ENCODE measurements at places on chromosomes 16 and 17.

DNA sequence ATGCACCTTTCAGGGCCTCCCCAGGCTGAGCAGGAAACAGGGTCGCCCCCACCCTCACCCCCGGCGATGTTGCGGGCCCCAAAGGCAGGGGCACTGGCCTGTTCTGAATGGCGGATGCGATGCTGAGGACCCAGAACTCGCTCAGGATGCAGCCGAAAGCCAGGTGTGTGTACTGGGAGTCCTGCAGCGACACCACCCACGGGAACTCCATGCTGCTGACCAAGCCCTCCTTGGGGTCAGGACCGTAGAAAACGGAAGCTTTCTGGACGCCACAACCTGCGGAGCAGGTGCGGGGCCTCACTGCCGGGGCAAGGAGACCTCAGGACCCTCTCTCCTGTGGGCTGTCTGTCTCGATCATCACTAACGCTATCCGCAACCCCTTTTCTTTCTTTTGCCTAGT, 4.0 kb downstream of the PRSS54 start:
- no peaks in the 10 kb centered on the region for H3K27me3 ChIP-seq
- no peak overlapping the region for H3K4me3 ChIP-seq
- H3K27ac ChIP-seq = no peak overlapping the region
- no peak for DNase-seq
- no peaks in the 10 kb centered on the region for H3K36me3 ChIP-seq
- H3K4me1 ChIP-seq = no peaks in the 10 kb centered on the region

DNA sequence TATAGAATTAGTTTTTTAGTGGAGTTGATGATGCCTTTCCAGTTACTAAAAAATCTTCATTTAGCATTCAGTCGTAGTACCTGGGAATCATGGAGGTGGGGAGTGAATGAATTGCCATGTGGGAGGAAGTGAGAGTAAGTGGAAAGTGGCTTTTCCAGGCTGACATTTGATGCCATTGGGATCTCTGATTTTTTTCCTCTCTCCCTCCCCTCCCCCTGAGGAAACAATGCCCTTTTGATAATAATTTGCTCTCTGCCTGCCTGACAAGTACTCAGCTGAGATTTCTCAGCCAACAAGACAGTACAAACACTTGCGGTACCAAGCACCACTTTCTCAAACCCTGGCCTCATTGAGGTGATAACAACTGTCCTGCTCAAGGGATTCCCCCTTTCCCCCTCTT, 2.2 kb downstream of the UBE2Z start:
- peaks cover 36% of the 10 kb centered on the region for H3K4me1 ChIP-seq
- no peak for DNase-seq
- H3K36me3 ChIP-seq = no peaks in the 10 kb centered on the region
- no peak overlapping the region for H3K4me3 ChIP-seq
- no peak overlapping the region for H3K27ac ChIP-seq

DNA sequence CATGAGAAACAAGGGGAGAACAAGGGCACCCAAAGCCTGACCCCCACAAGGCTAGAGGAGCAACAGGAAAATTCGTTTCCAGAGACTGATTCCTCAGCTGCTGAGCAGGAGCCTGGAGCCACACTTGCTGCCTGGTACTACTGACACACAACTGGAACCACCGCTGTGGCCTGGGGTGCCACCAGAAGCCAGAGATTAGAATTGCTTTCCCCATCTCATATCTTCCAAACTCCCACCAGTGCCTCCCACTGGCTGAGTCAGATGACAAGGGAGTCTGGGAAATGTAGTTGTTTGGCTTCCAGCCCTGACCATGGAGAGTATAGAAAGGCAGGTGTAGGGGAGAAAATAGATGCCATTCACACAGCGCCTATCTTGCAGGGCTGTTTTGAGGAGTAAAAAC, 4.1 kb upstream of the TMEM11 start:
- H3K36me3 ChIP-seq = peaks cover 4% of the 10 kb centered on the region
- H3K27ac ChIP-seq = no peak overlapping the region
- peaks cover 13% of the 10 kb centered on the region for H3K4me1 ChIP-seq

GRCh38 chr16:4018391-4018790, 97.9 kb downstream of the ADCY9 start:
- H3K4me1 ChIP-seq = no peaks in the 10 kb centered on the region
- no peaks in the 10 kb centered on the region for H3K36me3 ChIP-seq
- no peak overlapping the region for H3K4me3 ChIP-seq
- no peak overlapping the region for H3K27ac ChIP-seq
- no peak for DNase-seq

GRCh38 chr17:77723071-77723908, 235.2 kb upstream of the TNRC6C start:
- no peak overlapping the region for H3K4me3 ChIP-seq
- DNase-seq = no peak
- no peaks in the 10 kb centered on the region for H3K36me3 ChIP-seq
- peaks cover 31% of the 10 kb centered on the region for H3K27me3 ChIP-seq

DNA sequence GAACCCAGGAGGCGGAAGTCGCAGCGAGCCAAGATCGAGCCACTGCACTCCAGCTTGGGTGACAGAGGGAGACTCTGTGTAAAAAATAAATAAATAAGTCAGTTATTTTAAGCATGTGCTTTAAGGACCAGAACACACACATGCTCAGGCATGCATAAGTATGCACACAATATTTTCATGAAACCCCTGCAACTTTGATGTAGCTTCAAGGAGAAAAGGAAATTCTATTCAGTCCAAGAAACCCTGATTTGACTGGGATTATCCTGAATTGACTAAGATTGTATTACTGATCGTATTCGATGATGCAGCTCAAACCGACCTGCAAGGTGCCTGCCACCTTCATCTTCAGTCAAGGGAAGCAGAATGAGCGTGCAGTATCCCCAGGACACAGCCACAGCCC, 841 bp downstream of the TEKT5 start:
- no peak for DNase-seq
- peaks cover 4% of the 10 kb centered on the region for H3K27me3 ChIP-seq
- H3K4me1 ChIP-seq = no peaks in the 10 kb centered on the region
- no peaks in the 10 kb centered on the region for H3K36me3 ChIP-seq
- H3K4me3 ChIP-seq = no peak overlapping the region

DNA sequence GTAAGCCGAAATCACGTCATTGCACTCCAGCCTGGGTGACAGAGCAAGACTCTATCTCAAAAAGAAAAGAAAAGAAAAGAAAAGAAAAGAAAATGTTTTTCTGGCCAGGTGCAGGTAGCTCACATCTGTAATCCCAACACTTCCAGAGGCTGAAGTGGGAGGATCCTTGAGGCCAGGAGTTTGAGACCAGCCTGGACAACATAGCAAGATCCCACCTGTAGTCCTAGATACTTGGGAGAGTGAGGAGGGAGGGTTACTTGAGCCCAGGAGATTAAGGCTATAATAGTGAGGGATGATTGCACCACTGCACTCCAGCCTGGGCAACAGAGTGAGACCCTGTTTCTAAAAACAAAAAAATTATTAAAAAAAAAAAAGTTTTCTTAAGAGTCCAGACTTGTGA, 2.5 kb upstream of the ATP5MC1 start:
- no peaks in the 10 kb centered on the region for H3K27me3 ChIP-seq
- H3K27ac ChIP-seq = no peak overlapping the region
- peaks cover 23% of the 10 kb centered on the region for H3K4me1 ChIP-seq

DNA sequence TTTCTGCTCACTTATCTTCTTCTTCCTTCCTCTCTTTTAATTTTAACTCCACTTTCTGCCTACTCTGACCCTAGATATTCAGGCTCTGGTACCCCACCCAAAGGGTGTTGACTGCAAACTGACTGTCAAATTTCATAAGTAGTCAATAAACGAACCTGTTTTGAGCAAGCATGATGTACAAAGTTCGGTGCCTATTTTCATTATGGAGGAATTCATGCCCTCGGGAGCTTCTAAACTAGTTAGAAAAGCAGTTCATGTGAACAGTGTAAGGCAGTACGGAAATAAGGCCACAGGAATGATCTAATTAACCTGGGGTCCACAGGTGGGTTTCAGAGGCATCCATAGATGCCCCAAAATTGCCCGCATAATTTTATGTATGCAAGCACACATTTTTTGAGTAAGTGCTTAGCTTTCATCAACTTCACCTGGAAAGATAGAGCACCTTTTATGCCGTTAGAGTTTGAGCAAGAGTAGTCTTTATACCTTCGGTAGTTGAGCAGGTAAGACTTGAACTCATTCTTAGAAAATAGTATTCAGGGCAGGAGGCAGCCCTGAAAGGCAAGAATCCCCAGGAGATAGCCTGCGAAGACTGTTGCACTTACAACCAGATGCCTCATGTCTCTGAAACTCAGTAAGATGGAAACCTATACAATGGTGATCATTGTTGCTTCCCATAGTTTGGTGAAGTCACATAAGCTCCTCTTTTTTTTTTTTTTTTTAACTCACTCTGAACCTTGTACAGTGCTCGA, 36.6 kb upstream of the TBX2 start:
- H3K4me3 ChIP-seq = no peak overlapping the region
- no peaks in the 10 kb centered on the region for H3K4me1 ChIP-seq
- no peaks in the 10 kb centered on the region for H3K36me3 ChIP-seq

DNA sequence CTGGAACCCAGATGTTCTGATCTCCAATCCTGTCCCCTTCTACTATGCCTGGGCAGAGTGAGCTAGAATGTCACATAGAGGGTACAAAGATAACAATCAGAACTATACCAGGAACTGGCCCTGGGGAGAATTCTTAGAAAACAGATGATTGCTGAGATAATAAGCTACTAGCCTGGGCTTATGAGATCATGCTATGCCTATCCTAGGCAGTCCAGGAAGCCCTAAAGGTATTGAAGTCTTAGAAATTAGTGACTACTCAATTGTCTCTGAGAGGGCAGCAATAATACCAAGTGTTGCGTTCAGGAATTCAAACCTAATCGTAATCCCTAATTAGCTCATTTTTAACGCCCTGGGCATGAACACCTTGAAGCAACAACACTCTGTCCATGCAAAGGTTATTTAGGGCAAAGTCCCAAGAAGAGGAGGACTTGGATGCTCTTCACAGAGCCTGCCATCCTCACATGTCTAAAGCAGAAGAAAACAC, 77.1 kb downstream of the MMD start:
- H3K36me3 ChIP-seq = no peaks in the 10 kb centered on the region
- peaks cover 18% of the 10 kb centered on the region for H3K27me3 ChIP-seq
- no peak overlapping the region for H3K27ac ChIP-seq
- no peak for DNase-seq
- no peak overlapping the region for H3K4me3 ChIP-seq

DNA sequence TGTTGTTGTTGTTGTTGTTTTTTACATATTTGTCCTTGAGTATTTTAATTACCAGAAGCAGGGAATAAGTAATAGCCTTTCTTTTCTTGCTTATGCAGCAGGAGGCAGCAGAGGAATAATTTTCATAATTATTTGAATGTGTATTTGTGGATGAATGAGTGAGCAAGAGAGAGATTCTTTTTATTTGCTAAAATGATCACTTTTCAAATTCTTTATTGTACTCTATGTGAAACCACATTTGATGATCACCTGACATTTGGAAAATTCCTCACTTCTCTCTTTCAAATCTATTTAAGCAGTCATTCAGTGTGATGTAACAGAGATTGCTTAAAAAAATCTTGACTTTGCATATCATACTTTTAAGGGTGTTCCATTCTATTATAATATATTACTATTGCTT, 223.6 kb downstream of the BCAS3 start:
- H3K36me3 ChIP-seq = no peaks in the 10 kb centered on the region
- no peaks in the 10 kb centered on the region for H3K4me1 ChIP-seq
- no peak overlapping the region for H3K27ac ChIP-seq

DNA sequence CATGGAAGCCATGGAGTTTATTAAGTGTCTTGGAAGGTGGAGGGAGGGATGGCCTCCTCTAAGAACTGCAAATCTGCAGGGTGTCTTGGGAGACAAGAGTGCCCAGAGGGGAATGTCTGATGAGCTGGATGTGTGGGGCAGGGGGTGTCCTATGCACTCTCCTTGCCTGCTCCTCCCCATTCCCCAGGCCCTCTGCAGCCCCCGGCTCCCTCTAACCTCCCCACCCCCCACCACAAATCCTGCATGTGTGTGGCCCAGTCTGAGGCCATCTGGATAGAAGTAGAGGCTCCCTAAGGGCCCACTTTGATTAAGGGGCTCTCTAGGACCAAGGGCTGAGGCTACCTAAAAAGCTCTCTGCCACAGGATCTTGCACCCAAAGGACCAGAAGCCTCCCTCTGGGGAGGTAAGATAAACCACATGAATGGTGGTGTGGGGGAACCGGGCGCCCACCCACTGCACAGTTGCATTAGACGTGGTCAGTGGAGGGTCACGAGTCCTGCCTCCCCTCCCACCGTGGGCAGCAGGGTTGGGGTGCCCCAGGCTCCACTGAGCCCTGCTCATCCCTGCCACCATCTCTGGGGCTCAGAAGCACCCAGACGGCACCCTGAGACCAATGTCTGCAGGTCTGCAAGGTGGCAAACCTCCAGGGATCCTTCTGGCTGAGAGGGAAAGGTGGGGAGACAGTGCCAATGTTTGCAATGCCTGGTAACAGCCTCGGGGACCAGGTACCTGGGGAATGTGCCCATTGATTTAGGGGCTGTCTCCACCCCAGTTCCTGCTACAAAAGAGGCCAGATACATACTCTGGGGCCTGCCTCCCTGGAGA, 618 bp downstream of the AANAT start:
- H3K36me3 ChIP-seq = peaks cover 44% of the 10 kb centered on the region
- H3K27ac ChIP-seq = no peak overlapping the region
- no peak overlapping the region for H3K4me3 ChIP-seq

- H3K4me3 ChIP-seq = no peak overlapping the region
- H3K27me3 ChIP-seq = peaks cover 2% of the 10 kb centered on the region
- H3K4me1 ChIP-seq = no peaks in the 10 kb centered on the region
- no peaks in the 10 kb centered on the region for H3K36me3 ChIP-seq
These were observed 4.4 kb downstream of the TPSAB1 start for GRCh38 chr16:1244881-1245280.

DNA sequence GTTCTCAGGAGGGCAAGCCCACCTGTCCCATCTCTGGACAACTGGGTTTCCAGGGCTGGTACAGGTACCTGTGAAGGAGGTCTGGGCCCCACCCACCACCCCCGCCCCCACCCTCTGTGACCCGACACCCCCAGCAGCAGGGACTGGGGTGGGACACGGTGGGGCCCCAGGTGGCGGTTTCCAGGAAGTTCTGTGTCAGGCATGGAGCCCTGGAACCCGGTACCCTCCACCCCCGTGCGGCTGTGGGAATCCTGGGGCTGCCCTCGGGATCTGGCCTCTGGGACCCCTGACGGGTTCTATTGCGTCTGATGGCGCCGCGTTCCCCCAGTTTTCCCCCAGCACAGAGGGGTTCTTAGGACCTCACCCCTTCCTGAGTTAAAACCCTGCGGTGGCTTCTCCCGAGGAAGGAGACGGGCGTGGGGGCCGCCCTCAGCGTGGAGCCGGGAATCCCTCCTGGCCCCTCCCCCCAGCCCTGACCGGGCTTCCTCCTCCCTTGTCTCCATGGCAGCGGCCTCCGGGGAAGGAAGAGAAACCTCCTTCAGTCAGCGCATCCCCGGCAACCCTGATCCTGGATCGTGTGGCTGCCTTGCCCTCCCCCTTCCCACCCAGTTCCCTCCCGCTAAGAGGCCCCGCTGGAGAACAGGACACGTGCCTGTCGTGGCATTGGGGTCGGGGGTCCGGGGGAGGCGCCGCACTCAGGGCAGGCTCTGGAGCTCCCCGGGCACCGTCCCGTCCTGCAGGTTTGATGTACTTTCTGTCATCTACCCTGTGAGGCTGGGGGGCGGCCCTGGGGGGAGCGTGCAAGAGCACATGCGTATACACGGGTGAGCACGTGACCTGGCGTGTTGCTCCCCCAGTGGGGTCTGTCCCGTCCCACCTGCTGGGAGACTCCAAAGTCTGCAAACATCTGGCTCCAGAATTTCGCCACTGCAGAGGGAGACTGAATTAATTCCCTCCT, 30.3 kb downstream of the CACNA1H start:
- H3K27me3 ChIP-seq = peaks cover 4% of the 10 kb centered on the region
- no peak for DNase-seq
- no peaks in the 10 kb centered on the region for H3K4me1 ChIP-seq
- H3K27ac ChIP-seq = no peak overlapping the region
- no peak overlapping the region for H3K4me3 ChIP-seq

All from B cell (primary cell).